ENCODE measurements at places on chromosomes 5 and 9.

DNA sequence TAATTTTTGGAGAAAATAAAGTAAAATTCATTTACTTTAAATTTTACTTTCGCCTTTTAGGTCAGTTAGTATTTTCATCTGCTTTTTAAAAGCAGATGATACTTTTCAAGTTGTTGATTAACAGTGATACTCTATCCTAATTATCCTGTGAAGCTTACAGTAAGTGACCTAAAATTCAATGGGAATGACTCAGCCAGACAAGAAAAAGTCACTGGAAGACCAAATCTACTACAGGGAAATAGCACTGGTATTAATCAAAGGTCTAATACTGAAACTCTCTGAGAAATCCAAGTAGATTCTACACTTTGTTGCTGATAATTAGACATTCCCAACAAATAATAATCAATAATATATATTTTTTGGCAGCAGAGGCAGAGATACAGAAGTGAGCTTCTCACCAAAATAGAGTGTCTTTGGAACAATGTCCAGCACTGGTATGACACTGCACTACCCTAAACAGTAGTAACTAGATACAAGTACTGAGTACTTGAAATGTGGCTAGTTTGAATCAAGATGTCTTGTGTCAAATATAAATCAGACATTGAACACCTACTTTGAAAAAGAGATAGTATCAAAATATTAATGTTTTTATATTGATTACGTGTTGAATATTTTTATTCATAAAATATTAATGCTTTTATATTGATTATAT is 22.8 kb upstream of the ELL2 start:
- DNase-seq: no peak

GRCh38 chr5:52844885-52845284 is 57.2 kb downstream of the ITGA1 start:
- DNase-seq: no peak

- DNase-seq: no peak
Observed at GRCh38 chr5:93209476-93209875, 371.5 kb downstream of the NR2F1-AS1 start.

GRCh38 chr5:146447734-146448380 is 724 bp downstream of the TCERG1 start:
- DNase-seq: no peak

- DNase-seq: no peak
Observed at GRCh38 chr9:1008216-1008615, 31.8 kb downstream of the DMRT3 start.

- DNase-seq: no peak
Observed at GRCh38 chr9:121640076-121640475, 11.4 kb upstream of the DAB2IP start.

- no peak for DNase-seq
Observed at GRCh38 chr5:159471904-159472303, 141.6 kb upstream of the IL12B start.

DNA sequence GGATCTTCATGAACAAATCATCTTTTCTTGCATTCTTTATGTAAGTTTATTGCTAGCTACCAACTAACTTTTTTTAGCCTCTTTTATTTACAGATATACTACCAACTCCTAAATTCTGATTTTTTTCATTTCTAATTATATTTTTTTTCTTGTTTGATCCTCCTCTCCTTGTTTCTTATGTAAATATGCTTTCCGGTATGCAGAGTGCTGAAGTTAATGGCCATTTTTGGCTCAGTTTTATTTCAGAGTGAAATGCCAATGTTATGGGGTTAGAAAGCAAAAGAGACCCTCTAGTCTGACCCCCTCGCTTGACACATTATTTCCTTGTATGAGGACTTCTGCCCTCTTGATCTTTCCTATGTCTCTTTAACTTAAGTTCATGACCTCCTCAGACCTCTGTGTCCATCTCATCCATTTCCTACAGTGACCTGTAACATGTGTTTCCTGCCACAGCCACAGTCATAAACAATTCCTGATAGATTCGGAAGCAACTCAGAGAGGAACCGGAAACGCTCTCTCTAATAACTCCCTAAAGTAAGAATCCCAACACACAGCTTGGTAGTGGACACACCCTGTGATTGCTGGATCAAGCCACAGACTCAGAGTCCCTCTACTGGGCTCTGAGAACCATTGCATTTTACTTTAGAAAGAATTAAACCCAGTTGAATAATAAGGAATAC is 42.9 kb upstream of the AFAP1L1 start:
- DNase-seq: no peak

- DNase-seq: no peak
Observed at GRCh38 chr9:98849563-98849962, 42.1 kb downstream of the GALNT12 start.

DNA sequence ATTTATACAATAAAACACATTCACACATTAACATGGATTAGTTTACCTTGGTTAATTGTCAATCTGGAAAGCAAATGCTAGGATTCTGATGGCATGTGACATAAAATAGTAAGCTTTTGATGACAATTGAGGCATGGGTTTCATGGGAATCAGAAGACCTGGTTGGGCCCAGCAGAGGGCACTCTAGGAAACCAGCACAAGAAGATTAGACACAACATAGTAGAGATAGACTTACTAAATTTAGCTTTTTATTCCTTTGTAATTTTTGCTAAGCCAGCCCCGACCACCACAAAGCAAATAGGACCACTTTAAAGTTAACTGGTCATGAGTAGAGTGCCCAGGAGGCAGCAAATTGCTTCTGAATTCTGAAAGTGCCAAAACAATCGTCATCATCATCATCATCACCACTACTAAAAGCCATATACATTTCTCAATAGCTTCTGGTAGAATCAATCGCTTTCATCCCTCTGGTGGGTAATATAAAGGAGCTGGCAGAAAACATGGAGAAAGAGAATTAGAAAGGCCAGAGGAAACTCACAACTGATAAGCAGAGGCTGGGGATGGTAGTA is 163.2 kb downstream of the ARRDC3 start:
- DNase-seq: no peak

DNA sequence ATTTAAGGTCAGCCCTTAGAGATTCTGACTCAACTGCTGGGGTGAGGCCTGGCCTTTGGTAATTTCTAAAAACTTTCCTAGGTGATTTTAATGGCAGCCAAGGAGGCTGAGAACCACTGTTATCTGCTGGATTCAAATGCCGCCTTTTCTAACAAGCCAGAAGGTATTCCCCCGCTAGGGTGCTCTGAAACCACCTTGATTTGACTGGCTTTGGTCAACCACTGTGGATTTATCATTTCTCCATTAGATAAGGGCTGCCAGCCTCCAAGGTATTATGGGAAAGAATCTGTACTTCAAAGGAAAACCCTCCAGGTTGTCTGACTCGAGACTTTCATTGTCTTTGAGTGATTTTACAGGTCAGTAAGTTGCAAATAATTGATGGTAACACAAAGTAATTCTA is 4.3 kb downstream of the ANXA6 start:
- no peak for DNase-seq

GRCh38 chr5:180865981-180866695 is 5.1 kb upstream of the ZFP62 start:
- DNase-seq: no peak

- no peak for DNase-seq
Observed at GRCh38 chr9:87271696-87272477, 225.8 kb upstream of the DAPK1 start.

DNA sequence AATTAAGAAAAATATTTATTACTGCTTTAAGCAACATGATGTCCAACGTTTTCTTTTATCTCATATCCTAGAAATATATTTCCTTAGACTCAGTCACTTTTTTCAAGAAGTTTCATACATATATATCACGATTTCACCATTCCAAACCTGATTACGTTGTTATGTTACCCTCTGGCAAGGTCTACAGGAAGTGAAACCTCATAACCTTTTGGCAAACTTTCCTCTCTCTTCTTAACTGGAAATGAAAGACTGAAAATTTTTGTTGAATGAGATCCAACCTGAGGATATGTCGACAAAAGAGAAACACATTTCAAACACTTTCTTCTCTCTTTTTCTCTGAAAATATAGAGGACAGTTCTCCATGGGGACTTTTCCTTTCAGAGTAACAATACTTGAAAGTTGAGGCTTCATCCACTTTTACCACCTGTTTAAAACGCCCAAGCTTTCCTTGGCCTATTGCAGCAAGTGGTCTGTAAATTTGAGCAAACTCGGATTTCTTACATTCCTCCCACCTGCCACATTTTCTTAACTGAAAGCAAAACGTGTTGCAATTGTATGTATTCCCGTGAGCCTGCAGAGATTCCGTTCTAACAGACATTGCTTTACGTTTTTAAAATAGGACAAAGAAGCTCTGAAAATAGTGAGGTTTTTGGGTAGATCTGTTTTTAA is 298.1 kb downstream of the CETN3 start:
- DNase-seq: no peak

DNA sequence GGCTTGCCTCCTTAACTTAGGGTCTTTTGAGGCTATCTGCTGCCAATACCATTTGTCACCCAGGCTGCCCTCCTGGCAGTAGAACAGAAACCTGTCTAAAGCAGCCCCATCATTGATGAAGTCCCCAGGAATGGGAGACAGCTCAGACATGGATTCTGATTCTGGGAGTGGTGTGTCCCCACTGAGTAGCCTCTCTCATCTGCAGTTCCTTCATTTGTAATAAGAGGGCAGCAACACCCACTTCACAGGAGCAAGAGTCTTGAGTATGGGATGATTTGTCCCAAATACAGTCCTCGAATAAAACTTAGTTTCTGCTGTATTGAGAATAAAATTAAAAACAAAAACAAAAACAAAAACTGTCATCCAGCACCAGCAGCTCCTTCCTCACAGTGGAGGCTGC is 167.6 kb downstream of the ASTN2 start:
- DNase-seq: no peak

DNA sequence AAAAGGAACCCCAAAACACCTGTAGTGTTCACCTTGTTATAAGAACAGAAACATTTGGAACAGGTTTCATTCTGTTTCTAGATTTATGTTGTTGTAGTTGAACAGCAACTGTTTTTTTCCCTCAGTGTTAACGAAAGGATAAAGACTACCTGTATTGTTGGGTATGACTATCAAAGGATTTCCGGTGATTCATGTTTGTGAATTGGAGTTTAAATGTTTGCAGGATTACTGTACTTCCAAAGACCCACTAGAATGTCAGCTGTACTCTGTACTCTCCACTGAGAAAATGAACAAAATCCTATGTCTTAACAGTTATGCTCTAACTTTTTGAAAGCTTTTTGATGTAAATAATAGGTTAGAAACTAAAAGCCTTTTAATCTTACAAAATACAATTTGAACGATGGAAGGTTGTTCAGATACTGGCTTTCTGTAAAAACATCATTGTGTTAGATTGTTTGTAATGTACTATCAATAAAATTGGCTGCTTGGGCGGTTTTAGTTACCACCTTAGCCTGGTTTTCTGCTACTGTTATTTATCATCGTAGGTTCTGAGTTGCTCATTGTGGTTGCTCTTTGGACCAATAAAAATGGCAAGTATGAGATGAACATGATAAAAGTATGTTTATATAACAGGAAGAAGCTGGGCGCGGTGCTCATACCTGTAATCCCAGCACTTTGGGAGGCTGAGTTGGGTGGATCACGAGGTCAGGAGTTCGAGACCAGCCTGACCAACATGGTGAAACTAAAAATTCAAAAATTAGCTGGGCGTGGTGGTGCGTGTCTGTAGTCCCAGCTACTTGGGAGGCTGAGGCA is 44.1 kb downstream of the DCP2 start:
- no peak for DNase-seq

- DNase-seq: no peak
Observed at GRCh38 chr5:74851684-74852353, 14.4 kb downstream of the FAM169A start.

DNA sequence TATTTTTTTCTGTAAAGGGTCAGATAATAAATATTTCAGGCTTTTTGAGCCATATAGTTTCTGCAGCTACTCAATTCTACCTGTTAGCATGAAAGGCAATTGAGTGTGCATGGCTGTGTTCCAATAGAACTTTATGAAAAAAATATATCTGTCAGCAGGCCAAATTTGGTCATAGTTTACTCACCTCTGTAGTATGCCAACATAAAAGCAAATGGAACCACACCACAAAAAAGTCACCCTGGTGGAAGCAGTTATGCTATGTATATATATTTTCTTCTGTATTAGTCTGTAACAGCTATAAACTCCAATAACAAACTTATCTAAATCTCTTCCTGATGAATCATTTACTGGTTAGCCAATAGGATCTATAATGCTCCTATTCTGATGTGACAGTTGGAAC is 3.4 kb downstream of the SLC38A9 start:
- DNase-seq: no peak

GRCh38 chr5:57577432-57578175 is 95.0 kb upstream of the ACTBL2 start:
- DNase-seq: no peak

- no peak for DNase-seq
Observed at GRCh38 chr5:34002629-34003328, 5.1 kb downstream of the AMACR start.

GRCh38 chr9:123401879-123402513 is 46.0 kb downstream of the CRB2 start:
- DNase-seq: no peak

- DNase-seq: no peak
Observed at GRCh38 chr9:107049803-107050184, 186.8 kb downstream of the ZNF462 start.

GRCh38 chr9:128411364-128412119 is 9.1 kb upstream of the CERCAM start:
- DNase-seq: no peak

- no peak for DNase-seq
Observed at GRCh38 chr5:58012801-58013315, 447.0 kb downstream of the PLK2 start.

DNA sequence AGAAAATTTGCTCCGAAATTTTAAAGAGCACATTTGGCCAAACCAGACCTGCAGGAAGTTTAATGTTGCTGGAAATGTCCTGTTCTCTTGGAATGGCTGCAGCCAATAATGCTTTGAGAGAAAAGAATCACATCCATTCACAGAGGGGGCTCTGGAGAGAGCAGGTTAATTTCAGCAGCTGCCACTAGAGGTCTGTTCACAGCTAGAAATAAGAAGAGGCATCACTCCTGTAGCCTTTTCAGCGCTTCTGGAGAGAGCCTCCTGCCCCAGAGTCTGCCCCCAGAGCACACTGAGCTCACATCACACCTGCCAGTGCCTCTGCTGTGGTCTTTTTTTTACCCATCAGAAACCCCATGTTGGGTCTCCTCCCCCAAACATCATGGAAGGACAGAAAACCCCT is 124.8 kb upstream of the RAD23B start:
- DNase-seq: no peak

- DNase-seq: no peak
Observed at GRCh38 chr9:131776473-131776872, 36.6 kb upstream of the RAPGEF1 start.

DNA sequence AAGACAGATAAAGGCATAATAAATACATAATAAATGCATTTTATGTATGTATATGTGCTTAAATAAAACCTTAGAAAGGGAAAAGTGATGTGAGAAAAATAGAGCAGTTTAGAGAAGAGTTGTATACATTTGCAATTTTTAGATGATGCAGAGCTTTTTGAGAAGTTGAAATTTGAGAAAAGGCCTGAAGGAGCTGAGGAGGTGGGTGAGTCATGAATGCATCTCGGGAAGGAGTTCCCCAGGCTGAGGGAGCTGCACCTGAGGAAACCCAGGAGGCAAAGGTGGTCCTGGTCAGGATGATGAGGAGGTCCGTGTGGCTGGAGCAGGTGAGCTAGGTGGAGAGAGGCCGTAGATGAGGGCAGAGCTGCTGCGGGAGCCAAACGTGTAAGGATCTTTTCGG is 17.4 kb upstream of the CD180 start:
- no peak for DNase-seq

GRCh38 chr9:127303830-127304229 is 39.3 kb downstream of the GARNL3 start:
- DNase-seq: no peak
